Ammon's horn (tissue), 1 donor: ENCODE measurements at places on chromosomes 12 and 14.

DNA sequence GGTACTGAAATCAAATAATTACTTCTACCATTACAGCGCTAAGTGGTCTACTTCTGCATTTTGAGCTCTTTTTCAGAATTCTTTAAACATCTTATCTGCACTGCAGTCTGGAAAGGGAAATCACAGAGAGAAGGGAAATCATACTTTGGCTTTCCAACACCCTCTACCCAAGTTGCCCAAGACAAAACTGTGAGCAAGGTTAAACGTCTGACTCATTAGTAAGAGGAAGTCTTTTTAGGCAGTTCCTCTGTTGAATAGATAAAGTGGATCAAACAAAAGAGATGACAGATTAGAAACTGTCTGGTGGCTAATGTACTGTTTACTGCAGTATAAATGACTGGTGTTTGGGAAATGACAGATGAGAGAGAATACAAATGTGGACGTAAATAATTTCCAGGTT is 858.1 kb downstream of the NRXN3 start:
- DNase-seq = no peak

- no peak for DNase-seq
Observed at GRCh38 chr12:79426121-79426520, 264.6 kb downstream of the PAWR start.

- peak; percentile 18 for DNase-seq
Observed at GRCh38 chr12:8948701-8949341, 624 bp downstream of the M6PR start.

DNA sequence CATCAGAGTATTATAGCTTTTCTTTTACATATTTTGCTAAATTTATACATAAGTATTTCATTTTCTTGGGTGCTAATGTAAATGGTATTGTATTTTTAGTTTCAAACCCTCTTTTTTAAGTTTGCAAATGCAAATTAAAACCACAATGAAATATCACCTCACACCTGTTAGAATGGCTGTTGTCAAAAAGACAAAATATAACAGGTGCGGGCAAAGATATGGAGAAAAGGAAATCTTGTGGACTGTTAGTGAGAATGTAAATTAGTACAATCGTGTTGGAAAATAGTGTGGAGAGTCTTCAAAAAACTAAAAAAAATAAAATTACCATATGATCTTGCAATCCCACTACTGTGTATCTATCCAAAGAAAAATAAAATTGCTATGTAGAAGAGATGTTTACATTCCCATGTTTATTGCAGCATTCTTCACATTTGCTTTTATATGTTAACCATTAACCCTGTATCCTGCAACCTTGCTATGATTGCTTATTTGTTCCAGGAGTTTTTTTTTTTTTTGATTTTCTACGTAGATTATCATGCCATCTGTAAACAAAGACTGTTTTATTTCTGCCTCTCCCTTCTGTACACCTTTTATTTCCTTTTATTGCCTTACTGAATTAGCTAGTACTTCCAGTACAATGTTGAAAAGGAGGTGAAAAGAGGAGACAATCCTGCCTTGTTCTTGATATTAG is 405.4 kb upstream of the MIS18BP1 start:
- DNase-seq = no peak

- no peak for DNase-seq
Observed at GRCh38 chr12:48105321-48105866, 485 bp downstream of the SENP1 start.
